ENCODE measurements at places on chromosomes 12 and 14.

GRCh38 chr12:124786061-124786964 lies 77.4 kb downstream of the SCARB1 start:
- DNase-seq, result no peak

DNA sequence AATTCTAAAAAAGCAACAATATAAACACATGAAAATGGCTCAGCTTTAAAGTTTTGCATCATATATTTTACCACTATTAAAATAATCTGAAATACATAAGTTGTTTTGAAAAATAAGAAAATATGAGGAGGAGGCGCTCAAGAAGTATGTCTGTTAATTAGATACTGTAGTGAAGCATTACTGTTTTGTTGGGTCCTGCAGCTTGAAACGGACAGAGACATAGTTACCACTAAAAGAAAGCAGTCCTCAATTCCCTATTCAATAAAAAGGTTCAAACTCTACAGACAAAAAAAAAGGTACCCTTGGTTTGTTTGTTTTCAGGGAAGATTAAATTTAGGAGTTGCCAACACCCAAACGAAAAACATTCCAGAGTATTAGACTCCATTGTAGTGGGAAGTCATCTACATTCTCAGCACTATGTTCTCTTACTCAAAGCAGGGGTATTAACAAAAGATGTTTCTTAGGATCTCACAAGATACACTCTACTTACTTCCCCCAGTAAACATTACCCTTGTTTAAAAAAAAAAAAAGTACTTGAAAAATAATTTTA lies 3.0 kb downstream of the PAWR start:
- DNase-seq, result no peak

DNA sequence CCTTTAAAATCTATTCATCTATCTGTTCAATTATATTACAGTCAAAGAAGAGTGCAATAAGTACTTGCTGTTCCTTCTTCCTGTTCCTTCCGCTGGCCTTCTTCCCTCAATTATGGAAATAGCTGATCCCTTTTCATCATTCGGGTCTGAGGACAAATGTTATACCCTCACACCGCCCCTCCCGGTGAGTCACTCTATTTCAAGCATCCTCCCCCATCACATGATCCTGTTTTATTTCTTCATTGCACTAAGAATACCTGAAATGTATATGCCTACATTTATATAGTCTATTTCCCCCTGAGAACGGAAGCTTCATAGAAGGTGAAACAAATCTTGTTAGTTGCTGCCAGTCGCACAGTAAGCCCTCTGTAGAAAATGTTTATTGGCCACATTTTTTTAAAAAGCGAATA lies 2.5 kb downstream of the SLC38A1 start:
- DNase-seq, result no peak

- DNase-seq, result no peak
These were observed 231.2 kb downstream of the PIK3C2G start for GRCh38 chr12:18492372-18493025.

DNA sequence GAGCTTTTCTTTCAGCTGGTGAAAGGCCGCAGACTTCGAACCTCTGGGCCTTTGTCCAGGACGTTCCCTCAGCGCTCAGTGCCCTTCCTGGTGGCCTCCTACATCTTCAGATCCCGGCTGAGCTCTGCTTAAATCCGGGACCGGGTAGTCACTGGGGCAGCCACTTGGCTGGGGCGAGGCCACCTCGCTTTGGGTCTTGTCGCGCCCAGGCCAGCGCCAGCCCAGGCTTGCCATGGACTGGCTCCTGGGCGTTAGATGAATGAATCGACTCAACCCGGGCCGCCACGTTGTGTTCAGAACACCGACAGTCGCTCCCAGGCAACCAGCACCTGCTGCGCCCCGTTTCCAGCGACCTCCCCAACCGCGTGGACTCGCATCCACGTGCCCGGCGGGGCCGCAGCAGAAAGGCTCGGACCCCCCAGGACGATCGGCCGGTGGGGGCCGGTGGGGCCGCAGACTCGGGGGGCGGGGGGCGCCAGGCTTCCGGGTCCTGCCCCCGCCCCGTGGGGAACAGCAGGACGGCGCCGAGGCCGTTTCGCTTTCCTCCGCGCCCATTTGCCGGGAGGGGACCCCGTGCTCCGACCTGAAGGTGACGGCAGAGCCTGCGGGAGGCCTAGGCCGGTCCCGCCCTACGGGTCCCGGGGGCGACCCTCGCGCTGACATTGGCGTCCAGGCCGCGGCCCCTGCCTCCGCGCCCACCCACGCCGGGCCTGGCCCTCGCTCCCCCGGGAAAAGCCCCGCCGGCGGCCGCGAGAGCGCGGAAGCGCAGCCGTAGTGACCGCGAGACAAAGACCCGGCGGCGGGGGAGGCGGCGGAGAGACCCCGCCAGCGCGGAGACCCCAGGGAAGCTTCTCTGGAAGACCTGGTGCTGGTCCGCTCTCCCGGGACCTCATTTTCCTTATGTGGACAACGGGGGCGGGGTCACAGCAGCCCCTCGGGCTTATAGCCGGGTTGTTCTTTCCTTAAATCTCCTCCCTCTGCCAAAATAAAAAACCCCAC lies 37.3 kb upstream of the RCOR1 start:
- no peak for DNase-seq

DNA sequence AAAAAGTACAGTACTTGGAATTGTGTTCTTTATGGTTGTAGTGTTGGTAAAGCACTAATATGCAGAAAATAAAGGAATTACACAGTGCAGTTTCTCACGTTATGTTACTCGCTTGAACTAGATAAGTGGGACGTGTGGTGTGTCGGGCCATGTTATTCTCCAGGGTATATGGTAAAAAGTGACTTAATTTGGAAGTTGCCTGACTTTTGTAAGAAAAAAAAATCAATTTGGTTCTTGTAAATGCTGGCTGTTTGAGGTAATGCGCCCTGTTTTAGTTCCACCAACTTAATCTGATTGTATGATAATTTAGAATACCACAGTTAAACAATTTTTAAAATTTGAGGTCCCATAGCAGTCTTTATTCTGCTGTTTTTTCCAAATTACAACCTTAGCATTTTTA lies 4.1 kb downstream of the ARF6 start:
- DNase-seq, result no peak

- DNase-seq, result no peak
These were observed 772.2 kb downstream of the LRFN5 start for GRCh38 chr14:42378880-42379279.

DNA sequence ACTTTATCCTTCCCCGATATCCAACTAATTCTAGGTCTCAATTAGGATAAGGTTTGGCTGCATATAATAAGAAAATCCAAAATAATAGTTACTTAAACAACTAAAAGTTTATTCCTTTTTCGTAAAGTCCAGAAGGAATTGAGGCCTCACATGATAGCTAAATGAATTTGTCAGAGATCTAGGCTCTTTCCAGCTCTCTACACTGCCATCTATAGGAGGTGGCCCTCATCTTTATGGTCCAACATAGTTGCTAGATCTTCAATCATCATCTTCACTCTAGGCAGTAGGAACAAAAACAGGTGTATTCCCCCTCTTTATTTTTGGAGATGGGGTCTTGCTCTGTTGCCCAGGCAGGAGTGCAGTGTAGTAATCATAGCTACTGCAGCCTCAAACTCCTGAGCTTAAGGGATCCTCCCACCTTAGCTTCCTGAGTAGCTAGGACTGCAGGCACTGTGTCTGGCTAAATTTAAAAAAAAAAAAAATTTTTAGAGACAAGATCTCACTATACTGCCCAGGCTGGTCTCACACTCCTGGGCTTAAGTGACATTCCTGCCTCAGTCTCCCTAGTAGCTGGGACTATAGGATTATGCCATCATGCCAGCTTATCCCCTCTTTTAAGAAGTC lies 46.5 kb upstream of the SAV1 start:
- no peak for DNase-seq

GRCh38 chr12:122499991-122500684 lies 594 bp downstream of the ZCCHC8 start:
- no peak for DNase-seq

- no peak for DNase-seq
These were observed 65.3 kb downstream of the VCPKMT start for GRCh38 chr14:50051106-50051505.

DNA sequence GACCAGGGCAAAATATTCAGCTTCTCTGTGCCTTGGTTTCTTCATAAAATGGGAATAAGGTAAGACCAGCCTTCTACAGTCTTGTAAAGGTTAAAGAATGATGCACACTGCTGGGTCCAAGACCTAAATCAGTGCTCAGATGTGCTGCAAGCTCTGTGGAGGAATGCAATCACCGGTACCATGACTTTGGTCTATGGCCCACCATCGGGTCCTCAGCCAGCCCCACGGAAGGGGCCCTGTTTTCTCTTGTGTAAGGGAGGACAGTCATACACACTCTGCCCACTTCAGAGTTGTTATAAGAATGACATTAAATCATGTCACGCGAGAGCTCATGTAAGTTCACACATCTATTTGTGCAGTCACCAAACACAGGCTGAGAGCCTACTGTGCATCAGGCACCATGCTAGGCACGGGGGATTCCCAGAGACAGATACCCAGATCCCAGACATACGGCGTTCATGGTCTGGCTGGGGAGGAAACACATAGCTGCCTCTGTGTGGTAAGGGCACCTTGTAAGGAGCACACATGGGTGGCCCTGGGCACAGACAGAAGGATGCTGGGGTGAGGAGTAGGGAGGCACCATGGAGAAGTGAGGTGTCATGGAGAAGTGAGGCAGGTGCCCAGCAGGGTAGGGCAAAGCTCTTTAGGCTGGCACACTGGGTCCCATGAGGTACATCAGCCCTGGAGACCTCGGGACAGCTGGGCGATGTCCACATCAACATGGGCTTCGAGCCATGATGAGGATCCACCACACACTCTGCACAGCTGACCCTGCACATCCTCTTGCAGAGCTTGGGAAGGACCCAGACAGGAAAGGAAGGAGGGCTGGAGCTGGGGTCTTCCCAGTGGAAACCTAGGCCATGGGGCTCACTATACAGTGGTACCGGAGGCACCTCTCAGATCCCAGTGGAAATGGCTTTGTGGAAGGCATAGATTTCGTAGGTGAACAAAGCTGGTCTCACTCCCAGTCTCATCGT lies 190.4 kb upstream of the DIO3 start:
- DNase-seq, result no peak

DNA sequence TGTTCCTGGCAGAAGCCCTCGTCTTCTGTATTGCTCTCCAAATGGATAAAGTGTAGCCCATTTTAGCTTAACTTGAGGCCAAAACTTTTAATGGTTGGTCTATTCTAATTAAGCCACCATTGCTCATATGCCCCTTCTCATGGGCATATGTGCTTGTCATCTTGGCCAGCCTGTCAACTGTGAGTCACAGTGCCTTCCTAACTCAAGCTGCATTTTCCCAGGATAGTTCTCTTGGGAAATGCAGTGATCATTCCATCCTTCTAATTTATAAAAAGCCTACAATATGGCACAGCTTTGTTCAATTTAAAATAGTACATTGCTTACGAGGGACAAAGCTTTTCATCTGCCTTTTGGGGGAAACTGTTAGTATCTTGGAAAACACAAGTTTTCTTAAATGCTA lies 6.6 kb downstream of the PTHLH start:
- no peak for DNase-seq

DNA sequence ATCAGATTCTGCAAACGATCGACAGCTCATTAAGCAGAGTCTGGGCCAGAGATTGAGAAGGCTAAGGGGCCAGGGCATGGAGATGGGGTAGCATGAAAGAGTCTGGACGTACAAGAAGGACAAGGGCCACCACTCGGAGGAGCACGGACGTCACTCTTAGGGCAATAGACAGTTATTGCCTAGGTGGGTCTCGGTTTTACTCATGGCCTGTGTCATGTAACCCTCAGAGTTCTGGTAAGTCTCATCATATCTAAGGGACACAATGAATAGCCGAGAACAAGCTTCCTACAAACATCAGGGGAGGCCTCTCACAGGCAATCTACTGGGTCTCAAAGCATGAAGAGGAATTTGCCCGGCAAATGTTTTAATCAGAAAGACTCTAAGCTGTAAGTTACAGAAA lies 30.4 kb upstream of the ITPK1 start:
- DNase-seq, result no peak

DNA sequence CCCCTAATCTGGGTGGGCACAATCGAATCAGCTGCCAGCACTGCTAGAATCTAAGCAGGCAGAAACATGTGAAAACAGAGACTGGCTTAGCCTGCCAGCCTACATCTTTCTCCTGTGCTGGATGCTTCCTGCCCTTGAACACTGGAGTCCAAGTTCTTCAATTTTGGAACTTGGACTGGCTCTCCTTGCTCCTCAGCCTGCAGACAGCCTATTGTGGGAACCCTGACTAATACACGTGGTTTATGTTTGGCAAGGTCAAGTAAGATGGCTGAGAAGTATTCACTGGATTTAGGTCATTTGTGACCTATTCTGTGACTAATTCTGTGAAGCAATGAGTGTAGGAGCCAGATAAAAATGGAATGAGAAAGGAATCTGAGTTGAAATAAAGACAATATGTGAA lies 11.0 kb downstream of the GPR135 start:
- DNase-seq, result no peak

- no peak for DNase-seq
These were observed 54.9 kb downstream of the SMUG1 start for GRCh38 chr12:54133772-54134375.

DNA sequence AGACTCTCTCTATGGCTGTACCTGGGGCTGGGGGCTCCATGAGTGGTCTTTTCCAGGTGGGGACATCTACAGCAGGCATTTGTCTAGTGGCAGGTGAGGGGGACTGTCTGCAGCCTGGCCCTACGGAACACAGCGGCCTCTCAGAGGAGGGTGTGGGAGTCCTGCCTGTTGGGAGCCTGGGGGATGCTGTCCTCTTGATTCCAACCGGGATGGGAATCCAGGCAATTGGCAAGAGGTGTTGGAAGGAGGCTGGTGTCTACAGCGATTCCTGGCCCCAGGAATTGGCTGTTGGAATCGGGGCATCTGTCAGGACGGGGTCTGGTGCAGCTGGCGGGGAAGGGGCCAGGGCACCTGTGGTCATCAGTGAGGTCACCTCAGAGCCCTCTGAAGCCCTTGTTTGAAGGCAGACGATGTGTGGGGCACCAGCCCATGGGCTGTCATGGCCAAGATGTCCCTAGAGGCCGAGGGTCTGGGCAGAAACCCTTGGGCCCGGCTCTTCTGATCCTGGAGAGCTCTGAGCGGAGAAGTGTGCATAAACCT lies 386.3 kb downstream of the TMEM121 start:
- no peak for DNase-seq

GRCh38 chr14:56002876-56003625 lies 115.2 kb upstream of the PELI2 start:
- DNase-seq, result no peak

- DNase-seq, result no peak
These were observed 989 bp upstream of the DRAM1 start for GRCh38 chr12:101876322-101876860.

GRCh38 chr12:1697271-1697670 lies 6.4 kb downstream of the ADIPOR2 start:
- DNase-seq, result no peak

DNA sequence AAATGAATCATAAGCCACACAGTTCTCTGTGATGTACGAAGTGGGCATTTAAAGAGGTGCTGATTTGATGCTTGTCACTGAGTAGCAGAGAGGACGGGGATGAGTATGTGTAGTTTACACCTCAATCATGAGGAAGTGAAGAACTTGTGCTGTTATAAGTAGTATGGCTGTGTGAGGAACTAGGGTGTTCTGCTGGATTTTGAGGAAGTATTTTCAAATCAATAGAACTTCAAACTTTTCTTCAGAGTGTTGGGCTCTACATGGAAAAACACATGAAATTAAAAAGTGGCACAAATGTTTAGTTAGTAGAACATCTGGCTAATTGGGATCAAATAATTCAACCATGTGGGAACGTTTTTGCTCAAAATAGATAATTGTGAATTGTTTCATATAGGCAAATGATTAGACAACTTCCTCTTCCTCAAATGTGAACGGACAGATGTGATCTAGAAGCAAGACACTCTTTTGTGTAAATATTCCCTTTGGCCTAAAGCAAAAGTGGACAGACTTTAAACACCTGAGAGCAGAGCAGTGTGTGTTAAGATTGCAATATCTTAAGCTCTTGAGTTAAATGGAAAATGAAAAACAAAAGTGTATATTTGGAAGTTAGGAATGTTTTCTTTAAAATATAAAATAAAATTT lies 168.5 kb downstream of the NAV3 start:
- peak; percentile 69 for DNase-seq

Data from HL-60 (cell line).